A673 (cell line): ENCODE measurements at places on chromosomes 13 and 19. TPM values are rescaled to one million over a fixed set of nuclear protein-coding genes. Genes with fewer than 3 reads are reported as not detected.
A peak's percentile ranks its signal among the peaks of the same experiment; 100 is the strongest.

Gene FGF9
- total RNA-seq: 0.21 and 0.35 TPM in 2 replicates

Gene TNFSF9
- total RNA-seq: 10.0 and 11.1 TPM in 2 replicates

Gene CYP4F22
- total RNA-seq: 78.3 and 79.7 TPM in 2 replicates

Gene RFPL4AL1
- total RNA-seq: not detected in 2 replicates

Gene MCEMP1
- total RNA-seq: 4.0 and 4.1 TPM in 2 replicates

Gene RFPL4A
- total RNA-seq: not detected in 2 replicates

Gene CYP4F8
- total RNA-seq: not detected in 2 replicates

Gene KLK1
- 0.68 TPM in 1 of 2 replicates, not detected in the other for total RNA-seq

Gene TMEM86B
- 4.8 and 6.1 TPM in 2 replicates for total RNA-seq

Gene RASAL3
- 1.1 TPM in 2 replicates for total RNA-seq

Gene CACNG6
- 0.50 TPM in 1 of 2 replicates, not detected in the other for total RNA-seq

Gene SHISA2
- 1.2 and 2.2 TPM in 2 replicates for total RNA-seq

- peak; percentile 23 for DNase-seq
Measured at GRCh38 chr13:57918086-57918485, 286.5 kb downstream of the PCDH17 start.

DNA sequence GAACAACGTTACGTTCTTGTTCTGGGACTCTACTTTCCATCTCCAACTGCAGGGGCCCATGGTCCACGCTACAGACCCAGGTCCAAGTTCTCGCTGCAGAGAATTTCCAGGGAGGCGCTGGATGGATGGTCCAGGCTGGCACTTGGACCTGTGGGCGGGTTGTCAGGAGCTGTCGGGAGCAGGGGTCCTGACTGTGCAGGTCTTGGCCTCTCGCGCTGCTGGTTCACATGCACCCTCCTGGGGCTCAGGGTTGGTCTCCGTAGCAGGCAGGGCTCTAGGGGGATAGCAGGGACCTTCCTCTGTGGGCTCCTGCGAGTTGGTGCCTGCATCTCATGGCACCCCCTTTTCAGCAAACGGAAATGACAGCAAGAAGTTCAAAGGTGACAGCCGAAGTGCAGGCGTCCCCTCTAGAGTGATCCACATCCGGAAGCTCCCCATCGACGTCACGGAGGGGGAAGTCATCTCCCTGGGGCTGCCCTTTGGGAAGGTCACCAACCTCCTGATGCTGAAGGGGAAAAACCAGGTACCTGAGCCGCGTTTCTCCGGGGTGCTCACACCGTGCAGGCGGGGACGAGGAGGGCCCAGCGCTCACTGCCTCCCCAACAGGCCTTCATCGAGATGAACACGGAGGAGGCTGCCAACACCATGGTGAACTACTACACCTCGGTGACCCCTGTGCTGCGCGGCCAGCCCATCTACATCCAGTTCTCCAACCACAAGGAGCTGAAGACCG lies 6.6 kb downstream of the PTBP1 start:
- no peak for DNase-seq

GRCh38 chr19:928471-929202 lies 2.8 kb downstream of the ARID3A start:
- DNase-seq: no peak

DNA sequence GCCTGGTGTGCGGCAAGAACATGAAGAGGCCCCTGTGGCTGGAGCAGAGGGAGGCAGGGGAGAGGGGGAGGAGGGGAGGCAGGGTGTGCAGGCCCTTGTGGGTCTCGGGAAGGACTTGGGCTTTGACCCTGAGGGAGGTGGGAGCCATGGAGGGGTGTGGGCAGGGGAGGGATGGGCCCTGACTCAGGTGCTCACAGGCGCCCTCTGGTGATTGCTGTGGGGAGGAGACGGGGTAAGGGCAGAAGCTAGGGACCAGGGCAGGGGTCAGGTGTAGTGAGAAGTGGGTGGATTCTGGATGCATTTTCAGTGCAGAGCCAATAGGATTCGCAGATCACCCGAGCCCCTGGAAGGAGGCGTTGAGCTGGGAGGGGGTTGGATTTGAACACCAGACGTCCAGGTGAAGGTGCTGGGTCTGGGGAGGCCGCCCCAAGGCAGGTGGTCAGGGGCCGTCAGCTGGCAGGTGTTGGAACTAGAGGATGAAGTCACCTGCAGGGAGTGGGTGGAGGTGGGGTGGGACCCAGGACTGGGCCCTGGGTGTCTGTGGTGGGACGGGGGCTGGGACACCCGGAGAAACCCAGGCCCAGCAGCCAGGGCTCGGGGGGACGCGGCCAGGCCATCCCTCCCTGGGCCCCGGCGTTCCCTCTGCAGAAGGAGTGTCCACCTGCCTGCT lies 185.4 kb downstream of the KDM4B start:
- no peak for DNase-seq

DNA sequence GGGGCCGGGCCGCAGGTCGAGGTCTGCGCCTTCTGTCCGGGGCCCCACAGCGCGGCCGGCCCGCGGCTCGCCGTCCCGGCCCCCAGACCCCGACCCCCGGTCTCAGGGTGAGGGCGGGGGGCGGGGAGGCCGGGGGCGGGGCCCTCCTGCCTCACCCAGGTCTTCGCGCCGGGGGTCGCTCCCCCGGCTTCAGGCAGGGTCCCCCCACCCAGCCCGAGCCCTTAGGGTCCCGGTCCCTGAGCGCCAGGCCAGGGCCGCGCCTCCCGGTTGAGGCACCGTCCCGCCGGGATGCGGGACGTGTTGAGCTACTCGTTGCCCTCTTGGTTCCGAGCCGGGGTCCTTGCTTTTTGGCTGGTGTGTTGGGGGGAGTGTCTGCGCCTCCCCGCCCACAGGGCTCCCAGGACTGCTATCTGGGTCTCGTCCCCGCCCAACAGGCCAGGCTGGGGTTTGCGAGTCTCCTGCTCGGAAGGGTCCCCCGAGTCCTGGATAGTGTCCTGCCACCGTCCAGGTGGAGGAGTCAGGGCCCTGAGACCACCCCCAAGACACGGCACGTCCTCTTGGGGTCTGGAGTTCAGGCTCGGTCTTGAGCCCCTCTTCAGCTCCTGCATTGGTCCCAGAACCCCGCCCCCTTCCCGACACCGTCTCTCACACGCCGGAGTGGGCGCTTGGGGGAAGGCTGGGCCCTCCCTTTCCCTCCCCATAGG lies 452 bp downstream of the PIAS4 start:
- DNase-seq: peak; percentile 47

- DNase-seq: no peak
Measured at GRCh38 chr19:1807695-1808394, 4.2 kb downstream of the ATP8B3 start.

DNA sequence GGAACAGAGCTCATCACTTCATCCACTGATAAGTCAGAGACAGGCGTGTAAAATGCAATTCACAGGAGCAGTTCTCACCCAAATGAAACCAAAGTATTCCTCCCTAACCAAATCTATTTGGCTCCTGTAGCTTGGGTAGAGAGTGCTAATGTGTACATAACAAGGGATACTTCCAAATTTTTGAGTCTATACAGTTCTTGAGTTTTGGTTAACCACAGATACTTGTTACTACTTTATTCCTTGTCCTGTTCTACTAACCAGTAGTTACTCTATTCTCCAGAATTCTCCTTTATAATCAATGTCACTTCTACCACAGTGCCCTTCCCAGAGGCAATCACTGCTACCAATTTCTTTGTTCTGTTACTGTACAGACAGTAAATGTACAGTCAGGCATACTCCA lies 57.3 kb downstream of the ELF1 start:
- DNase-seq: no peak

DNA sequence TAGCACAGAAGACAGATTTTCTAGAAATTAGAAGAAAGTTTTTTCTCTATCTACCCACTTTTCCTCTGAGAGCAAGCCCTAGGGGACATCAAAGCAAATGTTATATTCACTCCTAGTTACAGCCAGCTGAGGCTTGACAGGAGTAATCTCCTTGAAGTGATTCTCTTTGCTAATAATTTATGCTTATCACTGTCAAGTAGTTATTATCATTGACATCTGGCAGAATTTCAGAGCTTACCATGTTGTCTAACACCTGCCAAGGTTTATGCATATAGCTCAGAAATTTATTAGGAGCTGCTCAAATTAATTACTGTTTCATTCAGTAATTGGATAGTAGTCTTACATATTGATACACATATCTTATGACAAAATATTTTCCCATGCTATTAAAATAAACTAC lies 465.9 kb upstream of the ATXN8OS start:
- DNase-seq: no peak

GRCh38 chr13:24263632-24264031 lies 45.7 kb upstream of the C1QTNF9 start:
- no peak for DNase-seq

DNA sequence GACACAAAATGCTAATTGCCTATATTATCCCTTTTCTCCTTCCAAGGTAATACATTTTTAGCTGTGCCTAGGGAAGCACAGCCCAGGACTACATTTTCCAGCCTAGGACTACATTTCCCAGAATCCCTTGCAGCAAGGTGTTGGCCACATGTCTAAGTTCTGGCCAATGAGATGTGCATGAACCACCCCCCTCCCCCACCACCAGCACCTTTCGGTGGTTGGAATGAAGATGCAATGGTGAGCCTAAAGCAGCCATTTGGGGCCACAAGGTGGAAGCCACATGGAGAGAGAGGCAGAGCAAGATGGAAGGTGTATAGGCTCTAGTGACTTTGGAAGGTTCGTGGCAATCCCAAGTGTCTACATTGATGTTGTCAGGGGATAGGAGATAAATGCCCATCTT lies 16.2 kb downstream of the UNC13A start:
- peak; percentile 56 for DNase-seq

GRCh38 chr13:107992542-107992941 lies 222.8 kb downstream of the LIG4 start:
- DNase-seq: no peak

DNA sequence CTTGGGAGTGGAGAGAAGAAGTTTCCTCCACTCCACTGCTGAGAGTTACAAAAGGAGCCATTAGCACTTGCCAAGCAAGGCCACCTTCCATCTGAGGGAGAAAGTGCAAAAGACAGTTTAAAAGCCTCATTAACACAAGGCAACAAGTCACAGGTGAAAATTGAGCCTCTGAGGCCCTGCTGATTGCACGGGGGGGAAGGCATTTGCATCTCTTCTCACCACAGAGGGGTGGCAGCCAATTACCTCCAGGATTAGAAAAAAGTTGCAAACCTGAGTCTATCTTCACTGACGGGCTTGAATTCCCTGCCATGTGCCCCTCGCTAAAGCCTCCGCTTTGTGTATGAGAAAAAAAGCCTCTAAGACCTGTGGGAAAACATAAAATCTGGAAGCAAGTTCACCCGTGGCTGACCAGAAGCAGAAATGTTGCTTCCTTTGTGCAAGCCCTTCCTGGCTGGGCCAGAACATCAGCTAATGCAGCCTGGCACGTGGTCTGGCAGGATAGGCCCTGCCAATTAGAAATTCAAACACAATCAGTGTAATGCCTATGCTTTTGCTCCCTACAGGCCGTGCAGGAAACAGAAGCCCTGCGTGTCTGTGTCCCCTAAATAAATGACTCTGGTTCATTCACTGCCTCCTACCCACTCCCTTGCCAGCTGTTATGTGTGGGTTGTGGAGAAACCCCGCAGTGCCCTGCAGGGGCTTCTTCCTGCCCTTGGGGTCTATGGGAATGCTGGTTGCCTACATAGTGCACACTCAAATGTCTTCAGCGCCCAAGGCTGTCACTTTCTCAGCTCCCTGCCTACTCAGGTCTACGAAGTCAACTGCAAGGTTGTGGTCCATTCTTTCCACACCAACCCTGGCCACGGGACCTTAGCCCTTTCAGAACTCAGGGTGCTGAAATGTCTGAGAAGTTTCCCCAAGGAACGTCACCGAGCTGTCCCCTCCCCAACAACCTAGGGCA lies 150.2 kb downstream of the UQCRFS1 start:
- DNase-seq: no peak

- DNase-seq: peak; percentile 60
Measured at GRCh38 chr19:55454787-55455243, 6.6 kb downstream of the ISOC2 start.

GRCh38 chr19:48741129-48741999 lies 954 bp upstream of the RASIP1 start:
- peak; percentile 43 for DNase-seq

- DNase-seq: no peak
Measured at GRCh38 chr13:95684418-95684817, 7.5 kb downstream of the DNAJC3 start.

DNA sequence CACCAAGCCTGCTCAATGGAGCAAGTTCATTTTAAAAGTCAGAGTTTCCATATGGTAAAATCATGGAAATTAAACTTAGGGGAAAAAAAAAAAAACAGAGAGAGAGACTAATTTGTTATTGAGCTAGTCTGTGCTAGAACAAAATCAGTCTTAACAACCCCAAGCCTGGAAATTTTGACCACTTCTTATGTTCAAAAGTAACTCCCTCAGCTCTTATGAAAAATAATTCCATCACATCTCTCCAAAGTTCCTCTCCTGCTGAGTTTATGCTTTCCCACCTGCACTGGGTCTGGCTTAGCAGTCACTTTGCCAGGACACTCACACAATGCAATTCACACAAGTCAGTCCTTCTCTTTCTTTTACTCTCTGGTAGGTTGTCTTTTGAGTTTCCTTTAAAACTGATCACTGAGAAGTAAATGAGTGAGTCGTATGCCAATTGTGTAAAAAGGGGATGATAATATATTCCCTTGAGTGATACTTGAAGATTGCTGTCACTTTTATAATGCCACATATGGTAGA lies 92.6 kb downstream of the ENOX1 start:
- no peak for DNase-seq

DNA sequence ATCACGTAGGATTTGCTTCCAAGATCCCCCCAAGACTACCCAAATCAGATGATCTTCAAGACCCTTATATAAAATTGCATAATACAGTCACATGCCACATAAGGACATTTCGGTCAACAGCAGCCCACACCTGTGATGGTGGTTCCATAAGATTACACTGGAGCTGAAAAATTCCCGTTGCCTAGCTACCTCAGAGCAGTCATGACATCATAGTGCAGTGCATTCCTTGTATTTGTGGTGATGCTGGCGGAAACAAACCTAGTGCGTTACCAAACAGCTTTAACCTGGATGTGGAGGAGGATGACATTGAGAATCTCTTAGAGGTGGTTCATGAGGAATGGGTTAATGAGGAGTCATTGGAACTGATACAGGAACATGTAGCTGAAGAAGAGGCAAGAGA lies 4.8 kb downstream of the ZNF766 start:
- DNase-seq: no peak
